ENCODE measurements at places on chromosomes 13 and 19. TPM values are rescaled to one million over a fixed set of nuclear protein-coding genes. Genes with fewer than 3 reads are reported as not detected.

CNN1 gene
- total RNA-seq = not detected

PSG3 gene
- total RNA-seq = not detected

TMC4 gene
- total RNA-seq = 6.2 TPM

FCAR gene
- total RNA-seq = not detected

PLIN4 gene
- not detected for total RNA-seq

SGCG gene
- total RNA-seq = not detected

PCDH9 gene
- total RNA-seq = 3.7 TPM

CEACAM6 gene
- total RNA-seq = not detected

MEDAG gene
- not detected for total RNA-seq

MAP4K1 gene
- total RNA-seq = 262 TPM

MAP3K10 gene
- total RNA-seq = 26.3 TPM

SLAIN1 gene
- total RNA-seq = 4.4 TPM

USHBP1 gene
- not detected for total RNA-seq

SAMD4B gene
- 78.1 TPM for total RNA-seq

ZNF730 gene
- 5.8 TPM for total RNA-seq

PSENEN gene
- 47.7 TPM for total RNA-seq

CFAP97D2 gene
- not detected for total RNA-seq

SYNGR4 gene
- total RNA-seq = not detected

GSX1 gene
- not detected for total RNA-seq

KLC3 gene
- total RNA-seq = not detected

CCDC70 gene
- not detected for total RNA-seq

CYP4F8 gene
- not detected for total RNA-seq

GALP gene
- total RNA-seq = not detected

KLK5 gene
- total RNA-seq = not detected

CEACAM5 gene
- total RNA-seq = not detected

SMIM24 gene
- 1.2 TPM for total RNA-seq

ZNF724 gene
- 9.2 TPM for total RNA-seq

RB1 gene
- total RNA-seq = 38.3 TPM

FPR2 gene
- 7.9 TPM for total RNA-seq

CD70 gene
- 12.6 TPM for total RNA-seq

INSL3 gene
- total RNA-seq = not detected

IGFL3 gene
- total RNA-seq = not detected

ICAM4 gene
- total RNA-seq = not detected

ZNF224 gene
- total RNA-seq = 25.3 TPM

ICAM1 gene
- 1.8 TPM for total RNA-seq

CD22 gene
- total RNA-seq = 602 TPM

ZNF223 gene
- total RNA-seq = not detected

MBD3L4 gene
- not detected for total RNA-seq

ZNF555 gene
- total RNA-seq = 1.4 TPM

POU2F2 gene
- 69.4 TPM for total RNA-seq

ZNF560 gene
- total RNA-seq = not detected

LILRA2 gene
- not detected for total RNA-seq

LILRB2 gene
- total RNA-seq = 0.61 TPM

ZNF69 gene
- total RNA-seq = 12.9 TPM

DIRAS1 gene
- not detected for total RNA-seq

RAB3A gene
- total RNA-seq = 2.5 TPM

GARIN5A gene
- 1.2 TPM for total RNA-seq

FAM83E gene
- total RNA-seq = 1.0 TPM

LHB gene
- not detected for total RNA-seq

CEACAM4 gene
- total RNA-seq = not detected

OVOL3 gene
- 1.6 TPM for total RNA-seq

LILRA1 gene
- not detected for total RNA-seq

MYH14 gene
- not detected for total RNA-seq

BST2 gene
- 56.2 TPM for total RNA-seq
